Spleen (tissue), 13 donors: ENCODE measurements at places on chromosomes 11 and 22.

GRCh38 chr22:46102159-46102558, 48.2 kb upstream of the PPARA start:
- DNase-seq, result no peak
- no peak overlapping the region for H3K27ac ChIP-seq
- no peaks in the 10 kb centered on the region for H3K27me3 ChIP-seq
- no peak overlapping the region for H3K4me3 ChIP-seq
- peaks cover 2% of the 10 kb centered on the region for H3K36me3 ChIP-seq

DNA sequence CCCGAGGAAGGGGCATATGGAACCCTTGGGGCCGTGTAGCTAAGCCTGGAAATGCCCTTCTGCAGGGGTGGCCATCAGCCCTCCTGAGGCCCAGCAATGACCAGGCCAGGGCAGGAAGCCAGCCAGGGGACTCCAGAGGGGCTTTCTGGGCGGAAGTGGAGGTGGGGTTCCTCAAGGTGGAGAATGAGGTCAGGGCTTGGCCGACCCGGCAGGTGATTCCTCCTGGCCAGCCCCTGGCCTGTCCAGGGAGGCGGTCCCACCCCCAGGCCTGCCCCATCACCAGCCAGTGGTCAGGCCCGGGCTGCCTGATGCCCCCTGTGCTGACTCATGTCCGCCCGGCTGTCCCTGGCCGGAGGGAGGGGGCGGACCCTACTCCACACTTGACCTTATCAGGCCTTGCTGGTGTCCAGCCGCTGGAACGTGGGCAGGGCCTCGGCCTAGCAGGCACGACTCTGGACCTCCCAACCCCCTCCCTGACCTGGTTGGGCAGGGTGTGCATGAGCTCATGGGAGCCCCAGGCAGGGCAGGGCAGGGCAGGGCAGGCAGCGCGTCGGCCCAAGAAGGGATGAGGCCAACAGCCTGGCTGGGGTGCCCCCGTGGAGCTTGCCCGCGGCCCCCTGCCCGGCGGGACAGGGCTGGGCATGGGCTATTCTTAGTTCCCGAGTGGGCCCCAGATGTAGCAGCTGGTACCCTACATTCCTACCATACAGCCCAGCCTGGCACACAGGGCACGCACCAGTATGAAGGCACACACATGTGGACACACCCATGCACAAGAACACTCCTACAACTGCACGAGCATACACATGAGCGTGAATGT, 35.9 kb downstream of the RPL3 start:
- no peak overlapping the region for H3K4me3 ChIP-seq
- peaks cover 47% of the 10 kb centered on the region for H3K4me1 ChIP-seq

- no peaks in the 10 kb centered on the region for H3K36me3 ChIP-seq
- no peaks in the 10 kb centered on the region for H3K4me1 ChIP-seq
- no peaks in the 10 kb centered on the region for H3K27me3 ChIP-seq
- no peak for DNase-seq
Measured at GRCh38 chr11:116515664-116516184, 257.1 kb downstream of the BUD13 start.

DNA sequence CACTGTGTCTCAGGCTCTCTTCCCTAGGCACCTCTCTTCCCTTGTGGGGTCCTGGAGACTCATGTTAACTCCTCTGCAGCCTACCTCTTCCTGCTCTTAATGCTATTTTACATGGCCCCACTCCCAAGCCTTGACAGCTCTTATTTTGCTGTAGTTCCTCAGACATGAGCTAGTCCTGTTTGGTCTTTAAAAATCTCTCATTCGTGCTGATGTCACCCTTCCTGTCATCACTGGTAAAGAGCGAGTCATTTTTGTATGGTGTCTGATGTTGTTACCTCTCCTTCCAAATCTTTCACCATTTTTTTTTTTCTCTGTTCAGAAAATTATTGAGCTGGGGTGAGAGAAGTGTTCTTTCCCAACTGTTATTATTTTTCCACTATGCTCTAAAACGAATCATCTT, 84.8 kb upstream of the ZBED5 start:
- no peak for DNase-seq
- no peak overlapping the region for H3K4me3 ChIP-seq
- no peak overlapping the region for H3K27ac ChIP-seq
- H3K36me3 ChIP-seq, result no peaks in the 10 kb centered on the region
- no peaks in the 10 kb centered on the region for H3K27me3 ChIP-seq

DNA sequence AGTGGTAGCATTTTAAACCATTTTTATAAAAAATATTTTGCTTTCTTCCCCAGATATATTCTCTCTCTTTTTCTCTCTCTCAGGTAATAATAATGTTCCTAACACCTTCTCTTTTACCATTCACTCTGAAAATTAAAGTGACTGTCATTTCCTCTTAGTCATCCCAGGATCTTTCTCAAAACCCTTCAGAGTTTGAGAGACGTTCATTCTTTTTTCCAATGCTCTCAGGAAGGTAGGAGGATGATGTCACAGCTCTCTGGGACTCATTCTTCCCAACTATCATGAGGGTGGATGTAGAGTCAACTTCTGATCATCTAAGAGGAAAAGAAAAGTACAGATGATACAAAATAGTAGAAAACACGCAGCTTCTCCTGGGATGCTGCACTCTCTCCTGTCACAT, 60.2 kb upstream of the CRTAM start:
- H3K4me1 ChIP-seq, result peaks cover 74% of the 10 kb centered on the region
- no peaks in the 10 kb centered on the region for H3K27me3 ChIP-seq
- no peak for DNase-seq
- H3K36me3 ChIP-seq, result no peaks in the 10 kb centered on the region

DNA sequence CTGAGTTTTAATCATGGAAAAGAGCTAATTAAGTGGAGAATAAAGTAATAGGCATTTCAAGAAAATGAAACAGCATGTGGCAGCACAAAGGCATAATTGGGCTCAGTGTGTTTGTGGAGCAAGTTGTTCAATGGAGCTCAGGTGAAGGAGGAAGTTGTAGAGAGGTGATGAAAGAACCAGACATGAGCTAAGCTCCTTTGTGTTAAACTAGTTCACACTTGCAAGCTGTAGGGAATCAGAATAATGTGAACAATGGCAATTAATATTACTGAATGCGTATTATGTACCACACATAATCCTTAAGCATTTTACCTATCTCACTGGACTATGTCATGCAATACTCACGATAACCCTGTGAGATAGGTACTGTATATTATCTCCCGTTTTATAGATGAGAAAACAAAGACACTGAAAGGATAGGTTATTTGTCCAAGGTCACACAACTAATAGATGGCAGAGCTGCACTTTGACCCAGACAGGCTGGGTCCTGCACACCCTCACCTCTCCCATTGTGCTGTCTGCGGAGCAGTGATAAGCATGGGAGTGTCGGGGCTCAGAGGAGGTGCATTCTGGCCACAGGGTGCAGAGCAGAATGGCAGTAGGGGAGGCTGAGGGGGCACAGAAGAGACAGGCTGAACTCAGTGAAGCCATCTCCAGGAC, 8.9 kb downstream of the OLFML1 start:
- H3K27ac ChIP-seq, result no peak overlapping the region
- H3K36me3 ChIP-seq, result no peaks in the 10 kb centered on the region
- no peaks in the 10 kb centered on the region for H3K27me3 ChIP-seq

GRCh38 chr11:8034106-8034585, 46.9 kb upstream of the TUB start:
- no peak overlapping the region for H3K27ac ChIP-seq
- peaks cover 9% of the 10 kb centered on the region for H3K4me1 ChIP-seq
- H3K36me3 ChIP-seq, result no peaks in the 10 kb centered on the region
- no peaks in the 10 kb centered on the region for H3K27me3 ChIP-seq
- DNase-seq, result no peak
- H3K4me3 ChIP-seq, result no peak overlapping the region
